ENCODE measurements at places on chromosomes 1 and 21.

- no peak for DNase-seq
These were observed 2.7 kb downstream of the MAP3K6 start for GRCh38 chr1:27363766-27364695.

- DNase-seq = no peak
These were observed 128.9 kb downstream of the HIVEP3 start for GRCh38 chr1:41789661-41790330.

DNA sequence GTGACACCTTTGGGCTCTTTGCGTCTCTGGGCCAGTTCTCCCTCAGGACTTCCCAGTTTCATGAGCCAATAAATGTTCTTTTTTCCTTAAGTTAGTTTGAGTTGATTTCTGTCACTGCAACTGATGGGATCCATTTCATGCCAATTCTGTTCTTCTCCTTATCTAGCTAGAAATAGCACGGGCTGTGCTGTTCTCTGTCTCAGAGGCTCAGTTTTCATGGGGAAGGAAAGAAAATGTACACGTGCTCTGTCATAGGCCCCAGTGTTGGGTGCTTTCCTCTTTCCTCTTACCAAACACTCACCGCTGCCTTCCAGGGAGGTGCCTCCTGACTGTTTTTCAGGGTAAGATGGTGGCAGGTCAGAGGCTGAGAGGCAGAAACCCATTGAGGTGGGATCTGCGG is 43.2 kb upstream of the ACTL8 start:
- no peak for DNase-seq

DNA sequence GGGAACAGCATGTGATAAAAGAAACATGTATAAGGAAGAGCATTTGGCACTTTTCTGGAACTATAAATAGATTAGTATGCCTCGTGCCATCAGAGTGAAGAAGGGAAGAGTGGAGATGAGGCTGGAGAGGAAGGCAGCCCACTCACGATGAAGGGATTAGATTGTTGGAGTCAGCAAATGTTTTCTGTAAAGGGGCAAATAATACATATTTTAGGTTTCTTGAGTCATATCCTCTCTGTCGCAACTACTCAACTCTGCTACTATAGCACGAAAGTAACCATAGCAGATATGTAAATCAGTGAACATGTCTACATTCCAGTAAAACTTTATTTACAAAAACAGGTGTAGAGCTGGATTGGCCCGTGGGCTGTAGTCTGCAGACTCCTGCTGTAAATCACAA is 147.8 kb downstream of the TENT5C start:
- DNase-seq = no peak
